ENCODE measurements at places on chromosomes 3 and 15. TPM values are rescaled to one million over a fixed set of nuclear protein-coding genes. Genes with fewer than 3 reads are reported as not detected.

CHST13 gene
- polyA plus RNA-seq = 0.21 TPM

LCMT2 gene
- polyA plus RNA-seq = 6.2 TPM

CELSR3 gene
- 0.71 TPM for polyA plus RNA-seq

PATL2 gene
- polyA plus RNA-seq = 0.50 TPM

PCOLCE2 gene
- not detected for polyA plus RNA-seq

NDUFB5 gene
- 208 TPM for polyA plus RNA-seq

SLC24A5 gene
- polyA plus RNA-seq = not detected

CLDN1 gene
- polyA plus RNA-seq = 30.6 TPM

IL12A gene
- polyA plus RNA-seq = 0.90 TPM

AHSG gene
- 0.61 TPM for polyA plus RNA-seq

TLR9 gene
- polyA plus RNA-seq = 0.27 TPM

TMOD2 gene
- polyA plus RNA-seq = 7.0 TPM

TGM4 gene
- polyA plus RNA-seq = not detected

RPSA gene
- polyA plus RNA-seq = 1,746 TPM

LRRC31 gene
- not detected for polyA plus RNA-seq

GCSAM gene
- polyA plus RNA-seq = not detected

CPLX3 gene
- polyA plus RNA-seq = not detected

PEX5L gene
- polyA plus RNA-seq = 0.38 TPM

CCNB2 gene
- polyA plus RNA-seq = 10.6 TPM

CLEC3B gene
- polyA plus RNA-seq = 75.1 TPM

CFAP44 gene
- 8.9 TPM for polyA plus RNA-seq

ZNF774 gene
- polyA plus RNA-seq = 2.5 TPM

LMAN1L gene
- not detected for polyA plus RNA-seq

TBC1D23 gene
- 39.7 TPM for polyA plus RNA-seq

ATR gene
- polyA plus RNA-seq = 13.3 TPM

C3orf85 gene
- polyA plus RNA-seq = not detected

PLA2G4D gene
- polyA plus RNA-seq = 0.17 TPM

RBP2 gene
- 23.5 TPM for polyA plus RNA-seq

SLC51A gene
- 11.6 TPM for polyA plus RNA-seq

STAC gene
- not detected for polyA plus RNA-seq

ARIH1 gene
- polyA plus RNA-seq = 150 TPM

VILL gene
- not detected for polyA plus RNA-seq

SLC6A1 gene
- 3.0 TPM for polyA plus RNA-seq

EFHB gene
- not detected for polyA plus RNA-seq

MKRN2OS gene
- polyA plus RNA-seq = 1.2 TPM

PYGO1 gene
- 11.9 TPM for polyA plus RNA-seq

SLC22A13 gene
- polyA plus RNA-seq = 0.30 TPM

PLA2G4E gene
- polyA plus RNA-seq = 0.68 TPM

WDR93 gene
- polyA plus RNA-seq = 0.20 TPM

ATG3 gene
- 29.7 TPM for polyA plus RNA-seq

IGSF11 gene
- 1.9 TPM for polyA plus RNA-seq

NRG4 gene
- 0.66 TPM for polyA plus RNA-seq

RLBP1 gene
- not detected for polyA plus RNA-seq

CYP8B1 gene
- polyA plus RNA-seq = not detected

ALCAM gene
- 9.3 TPM for polyA plus RNA-seq

CCPG1 gene
- polyA plus RNA-seq = 25.5 TPM

SAXO2 gene
- 1.5 TPM for polyA plus RNA-seq

FES gene
- 12.6 TPM for polyA plus RNA-seq

SLC30A4 gene
- polyA plus RNA-seq = 6.4 TPM

HTR3E gene
- polyA plus RNA-seq = not detected

Measured in muscle of arm (tissue), 14 donors.